Common myeloid progenitor, CD34-positive (primary cell): ENCODE measurements at places on chromosomes 3 and 15.

- DNase-seq = peak; percentile 57
These were observed 50.7 kb downstream of the UMPS start for GRCh38 chr3:124780761-124781475.

- peak; percentile 87 for DNase-seq
These were observed 229.8 kb downstream of the NFKBIZ start for GRCh38 chr3:102078854-102079808.

DNA sequence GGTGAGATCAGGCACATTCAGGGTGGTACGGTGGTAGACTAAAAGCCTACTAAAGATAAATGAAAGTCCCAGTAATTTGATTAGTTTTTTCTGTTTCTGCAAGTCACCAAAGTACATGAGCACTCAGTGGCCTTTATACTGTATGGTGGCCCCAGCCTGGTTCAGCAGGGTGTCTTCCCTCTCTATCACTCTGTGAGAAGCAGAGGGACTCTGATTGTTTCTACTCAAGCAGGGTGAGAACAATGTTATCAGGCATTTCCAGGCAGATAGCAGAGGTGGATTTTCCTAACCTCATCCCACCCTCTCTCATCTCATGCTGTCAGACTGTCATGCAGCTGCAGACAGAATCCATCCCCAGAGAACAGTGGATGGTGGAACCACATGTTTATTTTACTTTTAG lies 71.5 kb upstream of the BFSP2 start:
- DNase-seq = no peak

GRCh38 chr15:68346979-68347378 lies 69.4 kb downstream of the FEM1B start:
- no peak for DNase-seq

DNA sequence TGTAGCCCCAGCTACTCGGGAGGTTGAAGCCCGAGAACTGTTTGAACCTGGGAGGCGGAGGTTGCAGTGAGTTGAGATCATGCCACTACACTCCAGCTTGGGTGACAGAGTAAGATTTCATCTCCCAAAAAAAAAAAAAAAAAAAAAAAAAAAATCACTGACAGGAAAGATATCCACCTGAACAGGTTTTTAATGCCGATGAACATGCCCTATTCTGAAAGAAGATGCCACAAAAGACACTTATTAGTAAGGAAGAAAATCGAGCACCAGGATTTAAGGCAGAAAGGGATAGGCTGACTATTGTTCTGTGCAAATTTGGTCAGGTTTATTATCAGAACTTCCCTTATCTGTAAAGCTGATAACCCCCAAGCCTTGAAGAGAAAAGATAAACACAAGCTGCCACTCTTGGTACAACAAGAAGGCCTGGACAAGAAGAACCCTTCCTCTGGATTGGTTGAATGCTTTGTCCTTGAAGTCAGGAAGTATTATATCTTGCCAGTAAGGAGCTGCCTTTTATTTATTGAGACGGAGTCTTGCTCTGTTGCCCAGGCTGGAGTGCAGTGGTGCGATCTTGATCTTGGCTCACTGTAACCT lies 2.7 kb upstream of the PARP16 start:
- no peak for DNase-seq

DNA sequence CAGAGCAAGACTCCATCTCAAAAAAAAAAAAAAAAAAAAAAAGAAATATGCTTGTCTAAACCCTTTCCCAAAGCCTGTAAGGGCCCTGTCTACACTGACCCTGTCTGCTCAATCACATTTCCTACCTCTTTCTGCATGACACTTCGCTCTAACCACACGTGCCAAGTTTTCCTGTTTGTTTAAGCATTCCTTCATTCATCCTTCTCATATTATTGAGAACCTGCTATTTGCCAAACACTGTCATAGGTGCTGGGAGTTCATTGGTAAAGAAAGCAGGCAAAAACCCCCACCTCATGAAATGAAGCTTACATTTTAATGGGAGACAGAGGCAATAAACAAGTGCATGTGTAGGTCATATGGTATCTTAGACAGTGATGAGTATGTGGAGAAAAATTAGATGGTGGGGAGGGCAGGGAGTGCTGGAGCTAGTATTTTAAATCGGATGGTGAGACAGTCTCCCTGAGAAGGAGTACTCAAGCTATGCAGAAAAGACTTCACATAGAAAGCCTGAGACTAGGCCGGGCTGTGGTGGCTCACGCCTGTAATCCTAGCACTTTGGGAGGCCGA lies 48.0 kb downstream of the B3GNT5 start:
- no peak for DNase-seq
